Ovary (tissue), 10 donors: ENCODE measurements at places on chromosomes 1 and 21.

DNA sequence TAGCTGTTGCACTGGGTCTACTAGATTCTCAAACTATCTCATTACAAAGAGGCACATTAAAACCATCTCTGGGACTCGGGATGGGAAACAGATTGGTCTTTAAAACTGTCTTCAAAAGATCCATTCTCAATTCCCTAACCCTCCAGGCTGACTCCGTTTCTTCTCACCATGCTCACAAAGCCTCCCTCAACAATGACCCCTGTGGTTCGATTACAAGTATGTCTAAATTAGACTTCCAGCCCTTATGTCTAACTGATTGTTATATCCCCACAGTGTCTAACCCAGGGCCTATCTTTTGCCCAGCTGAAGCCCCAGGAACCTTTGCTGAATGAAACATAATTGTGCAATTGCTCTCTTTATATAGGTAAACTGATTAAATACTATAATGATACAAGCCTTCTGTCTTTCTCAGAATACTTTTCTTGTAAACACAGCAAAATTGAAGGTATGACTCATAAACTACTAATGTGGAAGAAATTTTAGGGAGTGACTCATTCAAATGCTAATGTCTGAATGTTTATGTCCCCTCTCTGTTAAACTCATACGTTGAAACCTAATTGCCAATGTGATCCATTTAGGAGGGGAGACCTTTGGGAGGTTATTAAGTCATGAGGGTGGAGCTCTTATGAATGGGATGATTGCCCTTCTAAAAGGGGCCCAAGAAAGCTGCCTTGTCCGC lies 65.6 kb upstream of the DAB1 start:
- no peaks in the 10 kb centered on the region for H3K4me1 ChIP-seq
- no peak overlapping the region for H3K4me3 ChIP-seq

DNA sequence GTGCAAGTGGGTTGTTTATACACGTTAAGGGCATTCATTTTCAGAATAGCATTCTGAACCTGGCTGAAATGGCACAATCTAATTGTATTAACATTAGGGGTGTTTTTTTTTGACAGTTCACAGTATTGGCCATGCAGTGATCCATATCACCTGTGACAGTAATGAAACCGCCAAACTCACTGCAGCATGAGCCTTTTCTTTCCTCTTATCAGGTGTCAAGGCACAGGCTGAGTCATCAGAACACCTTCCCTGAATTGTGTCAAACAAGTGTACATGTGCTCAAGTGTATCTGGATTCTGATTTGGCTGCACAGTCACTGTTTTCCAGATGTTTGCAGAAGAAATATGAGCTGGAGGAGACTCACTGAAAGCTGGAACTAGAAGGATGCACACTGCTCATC lies 47.7 kb upstream of the C8B start:
- no peaks in the 10 kb centered on the region for H3K4me1 ChIP-seq
- no peaks in the 10 kb centered on the region for H3K36me3 ChIP-seq
- no peak for DNase-seq
- H3K27ac ChIP-seq: no peak overlapping the region
- H3K27me3 ChIP-seq: no peaks in the 10 kb centered on the region

GRCh38 chr1:108609483-108610049 lies 49.7 kb downstream of the EEIG2 start:
- H3K36me3 ChIP-seq: no peaks in the 10 kb centered on the region
- H3K4me1 ChIP-seq: no peaks in the 10 kb centered on the region
- no peak overlapping the region for H3K27ac ChIP-seq
- H3K27me3 ChIP-seq: no peaks in the 10 kb centered on the region
- H3K4me3 ChIP-seq: no peak overlapping the region

DNA sequence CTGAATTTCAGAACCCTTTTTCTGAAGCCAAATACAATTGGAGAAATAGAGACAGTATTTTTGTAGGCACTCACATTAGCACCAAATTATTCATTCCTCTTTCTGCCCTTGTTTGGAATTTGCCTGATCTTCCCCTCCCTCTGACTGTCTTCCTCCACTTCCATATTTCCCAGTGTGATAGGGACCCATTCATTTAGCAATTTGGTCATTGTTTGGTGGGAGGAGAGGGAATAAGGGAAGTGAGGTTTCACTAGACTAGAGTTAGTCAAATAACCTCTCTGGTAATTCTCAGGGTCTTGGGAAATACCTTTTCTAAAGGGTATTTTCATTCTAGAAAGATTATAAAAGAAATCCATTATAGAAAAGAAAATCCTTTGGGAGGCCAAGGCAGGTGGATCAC lies 31.0 kb upstream of the MTMR11 start:
- no peaks in the 10 kb centered on the region for H3K27me3 ChIP-seq
- DNase-seq: no peak
- H3K4me3 ChIP-seq: no peak overlapping the region
- no peak overlapping the region for H3K27ac ChIP-seq
- peaks cover 7% of the 10 kb centered on the region for H3K4me1 ChIP-seq

- no peaks in the 10 kb centered on the region for H3K4me1 ChIP-seq
- H3K27me3 ChIP-seq: no peaks in the 10 kb centered on the region
- no peaks in the 10 kb centered on the region for H3K36me3 ChIP-seq
- no peak overlapping the region for H3K27ac ChIP-seq
Measured at GRCh38 chr21:42193131-42193671, 25.7 kb upstream of the ABCG1 start.

GRCh38 chr1:80731241-80731894 lies 1069.4 kb upstream of the ADGRL2 start:
- no peak for DNase-seq
- no peak overlapping the region for H3K27ac ChIP-seq
- H3K4me3 ChIP-seq: no peak overlapping the region

- H3K4me1 ChIP-seq: peaks cover 11% of the 10 kb centered on the region
- no peak for DNase-seq
- H3K36me3 ChIP-seq: no peaks in the 10 kb centered on the region
- no peak overlapping the region for H3K4me3 ChIP-seq
- no peak overlapping the region for H3K27ac ChIP-seq
Measured at GRCh38 chr1:22751124-22751531, 40.5 kb downstream of the EPHB2 start.

GRCh38 chr21:32371913-32372314 lies 20.9 kb downstream of the URB1 start:
- no peak overlapping the region for H3K4me3 ChIP-seq
- H3K36me3 ChIP-seq: no peaks in the 10 kb centered on the region

DNA sequence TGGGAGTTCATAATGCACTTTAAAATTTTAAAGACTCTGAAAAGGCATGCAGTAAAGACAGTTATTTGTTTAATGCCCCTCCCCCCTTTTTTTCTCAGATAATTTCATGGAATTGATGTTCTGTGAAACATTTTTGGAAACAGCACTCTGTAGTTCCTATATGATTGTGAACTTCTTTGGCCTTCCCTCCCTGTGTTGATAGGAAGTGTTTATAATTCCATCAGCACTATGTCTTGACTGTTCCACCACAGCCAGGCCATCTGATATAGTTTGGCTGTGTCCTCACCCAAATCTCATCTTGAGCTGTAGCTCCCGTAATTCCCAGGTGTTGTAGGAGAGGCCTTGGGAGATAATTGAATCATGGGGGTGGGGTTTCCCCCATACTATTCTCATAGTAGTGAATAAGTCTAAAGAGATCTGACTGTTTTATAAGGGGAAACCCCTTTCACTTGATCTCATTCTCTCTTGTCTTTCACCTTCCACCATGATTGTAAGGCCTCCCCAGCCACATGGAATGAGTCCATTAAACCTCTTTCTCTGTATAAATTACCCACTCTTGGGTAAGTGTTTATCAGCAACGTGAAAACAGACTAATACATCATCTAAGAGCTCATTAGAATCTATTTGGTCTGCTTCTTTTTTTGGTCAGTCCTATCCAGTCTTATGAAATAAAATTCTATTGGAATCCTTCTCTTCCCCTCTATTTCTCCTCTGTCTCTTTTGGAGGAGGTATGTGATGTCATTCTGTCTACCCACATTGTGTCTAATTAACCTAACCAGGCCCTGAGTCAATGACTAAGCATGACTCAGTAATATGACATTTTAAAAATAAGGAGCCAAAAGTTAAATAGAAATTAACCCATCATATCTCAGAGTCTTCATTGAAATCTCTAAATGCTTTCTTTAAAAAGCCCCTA lies 8.9 kb downstream of the CCDC185 start:
- H3K27me3 ChIP-seq: no peaks in the 10 kb centered on the region
- H3K4me1 ChIP-seq: no peaks in the 10 kb centered on the region
- no peak overlapping the region for H3K4me3 ChIP-seq
- DNase-seq: no peak

DNA sequence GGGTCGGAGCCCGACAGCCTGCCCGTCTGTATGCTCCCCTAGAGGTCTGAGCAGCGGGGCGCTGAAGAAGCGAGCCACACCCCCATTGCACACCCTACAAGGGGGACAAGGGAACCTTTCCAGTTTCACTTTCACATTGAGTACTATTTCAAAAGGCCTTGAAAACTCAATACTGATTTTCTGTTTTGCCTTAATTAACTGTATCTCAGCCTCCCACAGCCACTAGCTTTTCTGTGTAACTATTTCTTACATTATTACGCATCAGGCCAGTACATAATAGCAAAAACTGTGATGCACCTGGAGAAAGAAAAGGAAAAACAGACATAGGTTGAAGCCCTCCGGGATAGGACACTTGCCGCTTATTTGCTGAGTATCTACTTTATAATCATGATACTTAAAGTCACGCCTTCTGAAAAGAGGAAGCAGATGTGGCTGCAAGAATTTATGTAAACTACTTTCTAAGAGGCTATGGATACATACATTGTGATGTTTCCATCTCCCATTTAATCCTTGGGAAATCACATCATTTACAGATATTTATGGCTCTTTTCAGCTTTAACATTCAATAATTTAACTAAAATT lies 1719.5 kb downstream of the MRPL39 start:
- H3K27me3 ChIP-seq: no peaks in the 10 kb centered on the region
- no peaks in the 10 kb centered on the region for H3K36me3 ChIP-seq
- H3K4me1 ChIP-seq: no peaks in the 10 kb centered on the region

- no peaks in the 10 kb centered on the region for H3K27me3 ChIP-seq
- no peaks in the 10 kb centered on the region for H3K36me3 ChIP-seq
- H3K4me3 ChIP-seq: no peak overlapping the region
- DNase-seq: no peak
Measured at GRCh38 chr1:87980494-87980893, 651.8 kb downstream of the LMO4 start.
